NCI-H2029 (cell line): ENCODE measurements at places on chromosomes 3 and 15.

DNA sequence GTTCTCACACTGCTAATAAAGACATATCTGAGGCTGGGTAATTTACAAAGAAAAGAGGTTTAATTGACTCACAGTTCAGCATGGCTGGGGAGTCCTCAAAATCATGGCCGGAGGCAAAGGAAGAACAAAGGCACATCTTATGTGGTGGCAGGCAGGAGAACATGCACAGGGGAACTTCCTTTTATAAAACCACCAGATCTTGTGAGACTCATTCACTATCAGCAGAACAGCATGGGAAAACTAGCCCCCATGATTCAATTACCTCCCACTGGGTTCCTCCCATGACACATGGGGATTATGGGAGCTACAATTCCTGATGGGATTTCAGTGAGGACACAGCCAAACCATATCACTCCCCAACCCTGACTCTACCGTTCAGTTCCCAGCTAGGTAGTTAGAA, 59.7 kb upstream of the MINAR1 start:
- no peak for DNase-seq

GRCh38 chr3:183533412-183534132, 21.9 kb downstream of the KLHL6 start:
- DNase-seq = no peak

- DNase-seq = no peak
Measured at GRCh38 chr3:27353221-27353620, 16.0 kb downstream of the NEK10 start.

- no peak for DNase-seq
Measured at GRCh38 chr3:46454209-46454595, 10.5 kb downstream of the LTF start.
